Breast epithelium (tissue), 4 donors: ENCODE measurements at places on chromosomes 7 and 10.

GRCh38 chr7:43481902-43482678 is 100.8 kb upstream of the STK17A start:
- no peak for DNase-seq

GRCh38 chr7:128155100-128155740 is 85.9 kb upstream of the LEP start:
- no peak for DNase-seq

GRCh38 chr10:101839416-101840063 is 4.1 kb downstream of the KCNIP2 start:
- DNase-seq: no peak

GRCh38 chr7:133912916-133913697 is 214.0 kb upstream of the LRGUK start:
- no peak for DNase-seq

- no peak for DNase-seq
These were observed 410.4 kb upstream of the FOXK1 start for GRCh38 chr7:4271716-4272015.

- DNase-seq: no peak
These were observed 13.5 kb downstream of the TNPO3 start for GRCh38 chr7:129041142-129042085.

DNA sequence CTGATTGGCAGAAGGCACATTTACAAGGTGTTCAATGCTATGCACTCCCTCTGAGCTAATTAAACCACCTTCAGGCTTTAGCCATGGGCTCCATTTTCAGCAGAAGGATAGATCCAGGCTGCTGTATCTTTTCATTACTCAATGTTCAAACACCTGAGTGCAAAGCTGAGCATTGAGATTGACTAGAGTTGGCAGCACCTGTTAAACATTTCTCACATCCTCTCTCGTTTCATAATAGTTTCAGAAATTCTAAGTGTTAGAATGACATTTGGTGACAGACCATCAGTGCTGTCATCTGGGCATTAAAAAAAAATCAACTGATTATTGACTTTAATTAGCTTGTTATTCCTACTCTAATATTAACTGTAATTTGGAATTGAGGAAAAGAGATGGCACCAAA is 187.1 kb upstream of the SEMA3E start:
- no peak for DNase-seq

DNA sequence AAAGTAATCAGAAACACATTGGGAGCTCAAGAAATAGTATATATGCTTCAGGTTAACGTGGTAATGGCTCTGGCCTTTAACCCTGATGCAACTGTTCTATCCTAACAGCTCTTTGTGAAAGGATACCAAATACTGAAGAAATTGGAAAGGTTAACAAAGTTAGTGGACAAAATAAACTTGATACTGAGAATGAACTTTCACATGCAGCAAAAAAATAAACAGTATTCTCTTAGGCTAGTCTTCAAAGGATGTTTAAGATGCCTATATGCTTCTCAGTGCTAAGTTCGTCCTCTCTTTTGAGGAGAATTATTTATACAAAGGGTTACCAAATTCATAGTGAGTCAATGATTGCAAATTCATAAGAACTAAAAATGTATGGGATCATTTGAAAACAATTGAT is 256.2 kb upstream of the FERD3L start:
- DNase-seq: no peak

DNA sequence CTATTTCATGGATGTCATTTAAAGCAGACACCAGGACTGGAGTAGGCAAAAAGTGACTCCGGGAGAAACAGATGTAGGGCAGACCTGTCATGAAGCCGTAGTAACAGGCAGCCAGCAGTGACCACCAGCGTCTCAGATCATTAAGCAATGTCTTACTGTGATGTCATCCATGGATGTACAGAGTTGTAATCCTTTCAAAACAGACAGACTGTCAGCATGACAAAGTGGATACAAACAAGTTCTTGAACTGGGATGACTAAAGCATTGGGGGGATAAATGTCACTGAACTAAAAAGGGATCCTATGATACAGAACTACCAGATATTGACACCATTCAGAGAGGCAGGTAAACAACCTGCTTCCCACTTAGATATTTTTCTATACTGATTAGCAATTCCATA is 675.5 kb downstream of the PARD3 start:
- no peak for DNase-seq

- no peak for DNase-seq
These were observed 4.7 kb downstream of the C10orf88 start for GRCh38 chr10:122949296-122949695.

GRCh38 chr7:129933627-129934026 is 19.1 kb downstream of the UBE2H start:
- DNase-seq: no peak

- DNase-seq: no peak
These were observed 30.7 kb downstream of the BTBD16 start for GRCh38 chr10:122301811-122302115.

GRCh38 chr10:11643039-11643438 is 31.6 kb upstream of the USP6NL start:
- no peak for DNase-seq

DNA sequence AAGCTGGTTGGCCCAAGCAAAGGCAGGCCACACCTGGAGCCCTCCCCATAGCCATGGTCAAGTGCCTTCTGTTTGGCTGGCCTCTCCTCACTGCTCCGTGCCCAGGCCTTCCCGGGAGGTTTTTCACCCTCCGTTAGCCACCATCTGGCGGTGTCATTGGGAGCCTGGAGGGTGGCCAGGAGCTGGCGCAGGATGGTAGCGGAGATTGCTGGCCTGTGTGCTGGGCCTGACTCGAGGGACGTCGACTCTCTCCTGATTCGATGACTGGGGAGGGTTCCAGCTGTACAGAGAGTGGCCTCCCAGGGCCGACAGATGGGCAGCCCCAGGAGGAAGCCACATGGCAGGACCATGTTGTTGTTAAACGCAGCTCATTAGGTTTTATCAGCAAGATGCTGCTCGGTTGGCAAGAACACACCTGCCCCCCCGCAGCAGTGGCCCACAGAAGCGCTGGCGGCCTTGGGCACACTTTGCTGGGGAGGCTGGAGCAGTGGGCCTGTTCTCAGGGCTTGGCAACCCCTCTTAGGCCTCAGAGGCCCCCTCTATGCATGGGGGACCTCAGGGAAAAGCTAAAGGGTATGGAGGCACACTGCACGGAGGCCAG is 64.0 kb upstream of the CACUL1 start:
- DNase-seq: no peak

DNA sequence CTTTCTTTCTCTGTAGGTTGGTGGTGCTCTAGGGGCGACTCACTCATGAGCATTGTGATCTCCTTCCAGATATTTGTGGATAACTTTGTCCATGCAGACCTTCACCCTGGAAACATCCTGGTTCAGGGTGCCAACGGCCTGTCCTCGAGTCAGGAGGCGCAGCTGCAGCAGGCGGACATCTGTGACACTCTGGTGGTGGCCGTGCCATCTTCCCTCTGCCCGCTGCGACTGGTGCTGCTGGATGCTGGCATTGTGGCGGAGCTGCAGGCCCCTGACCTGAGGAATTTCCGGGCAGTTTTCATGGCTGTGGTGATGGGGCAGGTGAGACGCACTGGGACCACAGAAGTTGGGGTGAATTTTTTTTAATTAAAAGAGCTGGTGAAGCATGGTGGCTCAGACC is 9.6 kb upstream of the NDUFB2 start:
- DNase-seq: no peak

GRCh38 chr7:17300012-17300411 is 1.6 kb downstream of the AHR start:
- DNase-seq: no peak

- no peak for DNase-seq
These were observed 132.2 kb downstream of the PRKG1 start for GRCh38 chr10:51206500-51206899.

GRCh38 chr7:25305831-25306230 is 77.5 kb upstream of the NPVF start:
- DNase-seq: no peak

GRCh38 chr7:47804767-47805545 is 143.3 kb downstream of the PKD1L1 start:
- DNase-seq: no peak

- DNase-seq: no peak
These were observed 199.9 kb upstream of the FAM3C start for GRCh38 chr7:121595758-121596696.

DNA sequence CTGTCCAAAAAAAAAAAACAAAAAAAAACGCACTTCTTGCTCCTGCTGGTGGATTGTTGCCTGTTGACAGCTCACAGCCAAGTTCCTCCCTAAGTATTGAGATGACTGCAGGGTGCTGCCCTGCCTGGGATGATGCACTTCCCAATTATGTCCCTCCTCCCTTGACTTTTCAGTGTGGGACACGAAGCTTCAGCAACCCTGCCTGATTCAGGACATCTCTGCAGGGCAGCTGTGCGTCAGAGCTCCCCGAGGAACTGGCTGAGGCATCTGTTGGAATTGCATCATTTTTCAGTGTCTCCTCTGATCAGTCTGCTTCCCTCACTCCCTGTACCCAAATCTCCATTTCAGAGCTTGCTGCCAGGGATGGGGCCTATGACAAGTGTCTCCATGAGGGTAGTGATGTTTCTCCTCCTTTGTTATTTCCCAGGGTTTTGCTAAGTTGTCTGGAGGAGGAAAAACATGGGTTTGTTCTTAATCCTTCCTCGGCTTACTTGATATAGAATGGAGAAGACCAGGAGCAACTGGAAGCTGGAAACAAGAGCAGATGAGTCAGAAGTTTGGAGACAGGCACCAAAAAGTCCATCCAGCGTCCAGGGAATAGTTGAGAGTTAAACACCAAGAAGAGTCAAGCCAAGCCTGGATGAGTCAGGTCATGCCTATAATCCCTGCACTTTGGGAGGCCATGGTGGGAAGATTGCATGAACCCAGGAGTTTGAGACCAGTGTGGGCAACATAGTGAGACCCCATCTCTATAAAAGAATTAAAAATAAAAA is 355.1 kb downstream of the GALNT17 start:
- no peak for DNase-seq

DNA sequence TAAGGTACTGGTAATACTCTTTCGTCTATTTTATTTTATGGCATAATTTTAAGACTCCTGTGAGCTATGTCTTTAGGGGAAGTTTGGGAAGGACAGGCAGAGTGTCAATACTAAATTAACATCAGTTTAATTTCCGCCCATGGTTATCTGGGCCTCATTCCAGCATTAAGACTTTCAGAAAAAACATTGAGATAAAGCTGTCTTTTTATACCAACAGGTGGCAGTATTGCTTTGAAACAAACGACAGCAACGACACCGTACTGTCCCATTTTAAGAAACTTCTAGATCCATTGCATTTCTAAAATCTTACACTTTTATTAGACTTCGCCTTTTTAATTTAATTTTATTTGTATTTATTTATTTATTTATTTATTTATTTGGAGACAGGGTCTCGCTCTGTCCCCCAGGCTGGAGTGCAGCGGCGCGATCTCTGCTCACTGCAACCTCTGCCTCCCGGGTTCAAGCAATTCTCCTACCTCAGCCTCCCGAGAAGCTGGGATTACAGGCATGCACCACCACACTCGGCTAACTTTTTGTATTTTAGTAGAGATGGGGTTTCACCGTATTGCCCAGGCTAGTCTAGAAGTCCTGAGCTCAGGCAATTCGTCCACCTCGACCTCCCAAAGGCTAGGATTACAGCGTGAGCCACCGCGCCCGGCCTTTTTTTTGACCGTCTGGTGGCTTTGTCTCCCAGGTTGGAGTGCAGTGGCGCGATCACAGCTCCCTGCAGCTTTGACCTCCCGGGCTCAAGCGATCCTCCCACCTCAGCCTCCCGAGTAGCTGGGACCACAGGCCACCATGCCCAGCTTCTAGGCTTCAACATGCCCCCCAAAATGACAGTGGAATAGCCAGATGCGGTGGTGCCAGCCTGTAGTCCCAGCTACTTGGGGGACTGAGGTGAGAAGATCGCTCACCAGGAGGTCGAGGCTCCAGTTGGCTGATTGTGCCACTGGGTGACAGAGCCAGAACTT is 78.7 kb upstream of the C1GALT1 start:
- no peak for DNase-seq

- no peak for DNase-seq
These were observed 202.5 kb upstream of the GPR26 start for GRCh38 chr10:123463698-123464097.

DNA sequence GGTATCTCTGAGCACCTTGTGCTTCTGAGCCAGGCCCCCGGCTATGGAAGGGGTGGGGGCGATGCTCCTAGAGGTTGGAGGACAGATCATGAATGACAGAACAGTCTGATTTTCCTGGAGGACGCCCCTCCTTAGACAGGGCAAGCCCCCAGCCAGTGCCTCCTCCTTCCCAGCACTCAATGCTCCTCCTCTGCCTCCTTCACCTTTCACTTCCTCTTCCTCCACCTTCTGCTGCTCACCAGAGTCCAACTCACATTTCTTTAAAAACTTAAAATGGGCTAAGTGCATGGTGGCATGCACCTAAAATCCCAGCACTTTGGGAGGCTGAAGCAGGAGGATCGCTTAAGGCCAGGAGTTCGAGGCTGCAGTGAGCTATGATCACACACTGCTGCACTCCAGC is 71.1 kb upstream of the CUX1 start:
- DNase-seq: no peak

DNA sequence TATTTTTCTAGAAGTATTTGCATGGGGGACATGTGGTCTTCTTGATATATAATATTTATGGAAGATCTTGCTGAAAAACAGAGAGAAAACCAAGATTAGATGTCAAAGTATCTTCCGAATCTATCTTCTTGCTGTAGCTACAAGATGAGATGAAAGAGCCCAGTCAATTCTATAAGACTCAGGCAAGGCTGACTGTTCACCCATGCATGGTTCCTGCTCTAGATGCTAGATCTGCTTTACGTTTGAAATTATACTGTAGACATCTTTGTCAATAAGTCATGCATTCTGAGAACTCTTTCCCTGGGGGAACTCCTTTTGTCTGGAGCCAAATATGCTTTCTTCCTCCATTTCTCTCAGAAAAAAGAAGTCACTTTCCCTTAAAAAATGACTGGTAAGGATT is 1292.0 kb downstream of the XPNPEP1 start:
- DNase-seq: no peak

DNA sequence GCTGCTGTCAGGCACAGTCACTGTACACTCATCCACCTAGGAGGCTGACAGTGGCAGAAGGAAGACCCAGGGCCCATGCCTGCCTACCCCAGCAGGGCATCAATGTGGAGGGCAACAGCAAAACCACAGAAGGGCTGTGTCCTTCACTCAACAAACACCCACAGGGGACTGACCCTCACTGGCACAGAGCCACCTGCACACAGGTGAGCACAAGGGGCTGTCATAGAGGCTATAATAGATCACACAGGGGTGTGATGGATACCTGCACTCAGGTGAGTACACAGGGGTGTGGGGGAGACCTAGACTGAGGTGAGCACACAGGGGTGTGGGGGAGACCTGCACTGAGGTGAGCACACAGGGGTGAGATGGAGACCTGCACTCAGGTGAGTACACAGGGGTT is 132.8 kb upstream of the TCERG1L start:
- no peak for DNase-seq
